ENCODE measurements at places on chromosomes 13 and 19.

- DNase-seq = no peak
Observed at GRCh38 chr19:35478794-35479677, 11.2 kb downstream of the KRTDAP start.

GRCh38 chr19:5681391-5682106 lies 722 bp downstream of the HSD11B1L start:
- no peak for DNase-seq

DNA sequence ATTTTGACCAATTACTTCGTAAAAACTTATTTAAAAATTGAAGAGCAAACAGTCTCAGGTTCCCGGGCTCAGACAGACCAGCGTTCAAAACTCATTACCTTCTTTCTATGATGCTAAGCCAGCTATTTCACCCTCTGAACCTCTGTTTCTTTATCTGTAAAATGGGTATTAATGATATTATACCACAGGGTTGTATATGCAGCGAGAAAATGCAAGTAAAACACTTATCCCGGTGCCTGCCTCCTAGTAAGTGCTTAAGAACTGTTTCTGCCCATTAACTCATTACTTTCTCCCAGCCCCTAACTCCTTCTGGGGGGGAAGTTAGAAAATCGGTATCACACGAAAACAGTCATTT lies 410 bp upstream of the PAK4 start:
- DNase-seq = no peak

GRCh38 chr13:99859178-99860177 lies 112.1 kb downstream of the ZIC5 start:
- no peak for DNase-seq

DNA sequence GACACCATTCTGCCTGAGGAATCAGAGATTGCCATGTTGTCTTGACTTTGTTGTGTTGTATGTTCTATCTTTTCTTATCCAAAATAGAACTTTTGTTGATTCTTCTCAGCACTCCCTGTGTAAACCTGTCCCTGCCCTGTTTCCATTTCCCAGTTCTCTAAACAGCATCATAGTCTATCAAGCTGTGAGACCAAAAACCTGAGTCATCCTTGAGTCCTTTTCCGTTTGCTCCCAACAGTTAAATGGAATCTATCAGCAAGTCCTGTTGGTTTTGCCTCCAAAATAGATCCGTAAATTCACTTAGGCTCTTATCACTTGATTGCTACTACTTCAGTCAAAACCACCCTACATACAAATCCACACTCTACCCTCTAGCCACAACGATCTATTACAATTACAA lies 667.1 kb downstream of the PCDH9 start:
- DNase-seq = no peak

- no peak for DNase-seq
Observed at GRCh38 chr19:12759686-12760085, 8.1 kb downstream of the BEST2 start.

DNA sequence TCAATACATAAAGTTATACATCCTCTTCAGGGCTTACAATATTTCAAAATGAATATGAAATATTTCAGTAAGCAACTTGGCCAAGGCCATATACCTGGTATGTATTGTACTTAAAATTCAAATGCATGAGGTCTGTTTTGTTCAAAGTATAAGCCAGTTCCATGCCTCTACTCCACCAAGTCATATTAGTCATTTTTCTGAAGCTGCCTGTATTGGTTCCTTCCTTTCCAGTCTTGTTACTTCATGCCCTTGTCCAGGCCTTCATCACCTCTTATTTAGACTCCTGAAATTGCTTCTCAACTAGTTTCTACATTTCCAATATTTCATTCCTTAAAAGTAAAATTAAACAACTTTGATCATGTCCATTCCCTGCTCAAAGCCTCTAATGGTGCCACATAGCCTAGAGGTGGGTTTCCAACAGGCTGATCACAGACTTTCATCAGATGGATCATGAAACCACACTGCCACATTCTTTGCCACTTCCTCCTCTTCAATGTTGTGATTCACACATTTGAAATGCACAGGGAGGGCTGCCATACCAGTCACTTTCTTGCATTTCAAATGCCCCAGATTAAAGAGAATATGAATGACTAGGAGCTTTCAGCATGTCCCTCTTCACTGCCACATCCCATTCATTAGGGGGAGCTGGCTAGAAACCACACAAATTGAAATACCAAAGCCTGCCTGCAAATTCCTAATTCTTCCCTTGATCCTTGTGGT lies 424.1 kb upstream of the DACH1 start:
- no peak for DNase-seq

DNA sequence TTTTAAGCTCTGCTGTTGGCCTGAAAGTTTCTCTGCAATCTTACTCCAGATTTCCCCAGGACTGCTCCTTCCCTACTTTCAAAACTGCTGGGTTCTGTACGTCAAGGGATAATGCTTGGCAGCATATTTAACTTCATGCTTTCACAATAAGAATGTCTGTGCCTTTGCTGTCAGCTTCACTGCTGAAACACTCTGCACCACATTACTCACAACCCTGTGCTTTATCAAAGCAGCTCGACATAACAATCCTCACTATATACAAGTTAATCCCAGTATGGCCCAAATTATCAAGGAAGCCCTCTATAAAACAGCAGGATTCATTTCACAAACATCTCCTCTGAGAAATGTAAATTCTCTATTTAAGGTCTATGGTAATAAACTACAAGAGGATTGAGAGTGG lies 17.5 kb downstream of the LATS2 start:
- DNase-seq = no peak

DNA sequence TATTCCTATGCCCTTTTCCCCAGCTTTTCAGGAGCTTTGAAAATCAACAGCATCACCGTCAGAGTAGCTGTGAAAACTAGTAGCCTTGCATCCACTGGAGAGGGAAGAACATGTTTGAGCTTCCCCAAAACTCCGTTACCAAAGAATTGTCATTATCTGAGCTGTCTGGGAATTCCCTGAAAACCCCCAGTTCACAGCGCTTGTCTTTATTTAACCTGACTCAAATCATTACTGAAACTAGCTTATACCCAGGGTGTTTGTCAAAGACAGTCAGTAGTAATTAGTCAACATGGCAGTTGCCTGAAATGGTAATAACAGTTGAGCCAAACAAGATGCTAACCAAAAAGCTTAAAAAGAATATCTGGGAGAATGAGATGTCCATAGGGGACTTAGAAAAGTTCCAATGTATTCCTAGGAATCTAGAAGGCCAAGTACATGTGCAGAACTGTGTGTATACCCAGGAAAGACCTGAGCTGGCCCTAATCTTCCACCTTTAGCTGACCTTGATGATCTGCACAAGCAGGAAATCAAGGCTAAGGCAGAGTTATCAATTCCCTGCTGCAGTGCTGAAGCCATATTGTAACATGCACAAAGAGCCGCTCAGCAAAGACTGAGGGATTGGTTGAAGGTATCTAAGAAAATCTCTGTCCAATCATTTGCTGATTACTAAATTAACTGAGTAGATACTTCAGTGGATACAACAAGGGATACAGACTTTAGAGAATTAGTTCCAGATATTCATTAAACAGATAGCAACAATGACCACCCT lies 130.8 kb downstream of the KL start:
- no peak for DNase-seq

- peak; percentile 7 for DNase-seq
Observed at GRCh38 chr13:42478531-42479156, 95.3 kb upstream of the TNFSF11 start.

GRCh38 chr19:47379381-47379938 lies 30.3 kb downstream of the DHX34 start:
- DNase-seq = peak; percentile 82

DNA sequence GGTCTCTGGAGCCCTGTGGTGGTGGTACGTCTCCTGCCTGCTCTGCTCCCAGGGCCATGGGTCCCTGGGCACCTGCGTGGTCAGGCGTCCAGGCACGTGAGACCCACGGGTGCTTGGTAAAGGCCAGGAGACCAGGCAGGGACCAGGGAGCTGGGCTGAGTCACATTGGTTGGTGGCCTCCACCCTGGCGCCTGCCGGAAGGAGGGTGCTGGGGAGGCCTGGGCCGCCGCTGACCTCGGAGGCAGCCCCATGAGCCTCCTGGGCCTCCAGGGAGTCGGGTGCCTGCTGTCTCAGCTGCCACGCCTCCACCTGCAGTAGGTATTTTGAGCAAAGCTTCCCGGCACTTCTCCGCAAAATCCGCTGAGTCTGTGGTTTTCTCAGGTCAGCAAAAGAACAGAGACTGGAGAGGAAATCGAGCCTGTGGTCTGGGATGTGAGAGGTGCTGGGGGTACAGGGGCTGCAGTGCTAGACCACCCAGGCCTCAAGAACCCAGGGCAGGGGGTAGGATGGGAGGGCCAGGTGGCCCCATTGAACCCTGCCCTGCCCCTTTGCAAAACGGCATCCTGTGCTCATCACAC lies 3.6 kb upstream of the PLK5 start:
- DNase-seq = no peak

DNA sequence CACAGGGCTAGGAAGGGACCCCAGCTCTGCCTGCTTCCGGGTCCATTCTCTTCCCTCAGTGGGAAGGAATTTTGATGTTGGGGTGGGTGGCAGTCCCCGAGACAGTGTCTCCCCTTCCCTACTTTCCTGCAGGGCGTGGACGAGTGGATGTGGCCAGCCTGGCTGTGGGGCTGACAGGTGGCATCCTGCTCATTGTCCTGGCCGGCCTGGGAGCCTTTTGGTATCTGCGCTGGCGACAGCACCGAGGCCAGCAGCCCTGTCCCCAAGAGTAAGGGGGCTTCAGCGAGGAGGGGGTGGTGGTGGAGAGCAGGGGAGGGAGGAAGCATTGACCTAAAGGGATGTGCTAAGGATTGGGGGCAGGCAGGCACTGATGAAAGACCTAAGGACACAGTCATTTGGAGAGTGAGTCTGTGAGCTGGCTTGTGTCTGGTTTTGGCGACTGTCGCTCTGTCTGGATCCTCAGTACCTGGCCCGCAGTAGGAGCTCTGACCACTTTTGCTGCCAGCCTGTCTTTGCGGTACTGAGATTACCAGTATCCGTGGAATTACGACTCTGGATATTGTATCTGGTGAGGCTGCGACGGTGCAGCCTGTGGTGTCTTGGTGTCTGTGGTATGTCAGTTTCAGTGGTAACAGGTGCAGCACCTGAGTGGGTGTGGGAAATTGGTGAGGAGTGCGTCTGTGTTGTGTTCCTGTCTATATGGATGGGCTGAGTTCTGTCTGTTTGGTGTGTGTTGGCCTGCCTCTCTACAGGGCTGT lies 2.4 kb upstream of the PRR12 start:
- no peak for DNase-seq

DNA sequence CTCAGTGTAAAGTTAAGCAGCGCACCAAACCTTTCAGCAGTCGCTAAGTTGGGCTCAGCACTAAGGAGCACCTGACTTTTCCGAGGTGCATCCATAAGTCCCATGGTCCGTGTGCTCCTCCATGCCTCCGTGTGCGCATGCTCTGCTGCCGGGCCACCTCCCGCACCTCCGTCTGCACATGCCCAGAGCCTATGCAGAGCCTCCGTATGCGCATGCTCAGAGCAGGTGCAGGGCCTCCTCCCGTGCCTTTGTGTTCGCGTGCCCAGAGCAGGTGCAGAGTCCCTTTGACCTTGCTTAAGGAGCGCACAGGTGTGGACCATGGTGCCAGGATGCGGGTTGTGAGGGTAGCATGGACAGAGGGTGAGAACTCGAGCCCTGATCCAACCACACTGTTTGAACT lies 46.0 kb downstream of the ATP11A start:
- DNase-seq = no peak

GRCh38 chr13:60584976-60585375 lies 188.0 kb downstream of the TDRD3 start:
- no peak for DNase-seq

DNA sequence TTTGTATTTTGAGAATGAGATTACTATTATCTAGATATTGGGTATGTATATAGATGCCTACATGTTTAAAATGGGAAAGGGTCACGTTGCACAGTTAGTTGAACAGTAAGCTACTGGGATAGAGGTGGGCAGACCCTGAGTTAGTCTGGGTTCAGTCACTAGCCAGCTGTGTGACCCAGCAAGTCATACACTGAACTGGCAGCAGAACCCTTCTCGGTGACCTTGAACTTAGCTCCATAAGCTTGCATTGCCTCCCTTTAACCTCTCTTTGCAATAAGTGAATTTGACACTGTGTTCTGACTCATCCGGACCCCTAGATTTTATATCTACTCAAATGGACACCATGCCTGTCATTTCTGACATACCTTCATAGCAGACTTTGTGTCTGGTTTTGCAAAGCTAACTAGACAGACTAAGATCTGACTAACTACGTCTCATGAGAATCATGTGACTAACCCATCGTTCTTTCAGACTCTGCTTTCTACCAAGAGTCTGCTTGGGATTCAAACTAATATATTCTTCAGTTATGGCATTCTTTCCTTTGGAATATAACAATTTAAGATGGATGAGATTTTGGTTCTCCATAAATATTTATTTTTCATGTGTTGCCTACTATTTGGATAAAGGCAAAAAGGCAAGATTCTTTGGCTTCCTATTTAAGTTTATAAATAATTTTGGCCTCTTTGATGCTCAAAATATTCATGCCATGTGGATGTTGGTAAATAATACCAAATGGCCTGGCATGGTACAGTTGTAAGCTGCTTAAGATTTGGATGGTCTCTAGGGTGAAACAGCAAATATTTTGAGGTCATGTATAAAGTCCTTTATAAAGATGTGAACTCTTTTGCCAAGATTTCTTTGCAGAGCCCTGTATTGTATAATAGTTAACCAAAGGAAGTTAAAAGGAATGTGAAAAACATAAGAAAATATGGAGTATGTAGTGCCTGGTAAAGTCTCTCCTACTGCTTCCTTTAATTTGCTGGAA lies 159.3 kb downstream of the ITGBL1 start:
- no peak for DNase-seq

- no peak for DNase-seq
Observed at GRCh38 chr13:108220041-108220440, 1.8 kb downstream of the ABHD13 start.

- peak; percentile 42 for DNase-seq
Observed at GRCh38 chr19:13920940-13921747, 15.1 kb downstream of the CC2D1A start.

GRCh38 chr19:30795727-30796126 lies 423.5 kb downstream of the ZNF536 start:
- DNase-seq = no peak

DNA sequence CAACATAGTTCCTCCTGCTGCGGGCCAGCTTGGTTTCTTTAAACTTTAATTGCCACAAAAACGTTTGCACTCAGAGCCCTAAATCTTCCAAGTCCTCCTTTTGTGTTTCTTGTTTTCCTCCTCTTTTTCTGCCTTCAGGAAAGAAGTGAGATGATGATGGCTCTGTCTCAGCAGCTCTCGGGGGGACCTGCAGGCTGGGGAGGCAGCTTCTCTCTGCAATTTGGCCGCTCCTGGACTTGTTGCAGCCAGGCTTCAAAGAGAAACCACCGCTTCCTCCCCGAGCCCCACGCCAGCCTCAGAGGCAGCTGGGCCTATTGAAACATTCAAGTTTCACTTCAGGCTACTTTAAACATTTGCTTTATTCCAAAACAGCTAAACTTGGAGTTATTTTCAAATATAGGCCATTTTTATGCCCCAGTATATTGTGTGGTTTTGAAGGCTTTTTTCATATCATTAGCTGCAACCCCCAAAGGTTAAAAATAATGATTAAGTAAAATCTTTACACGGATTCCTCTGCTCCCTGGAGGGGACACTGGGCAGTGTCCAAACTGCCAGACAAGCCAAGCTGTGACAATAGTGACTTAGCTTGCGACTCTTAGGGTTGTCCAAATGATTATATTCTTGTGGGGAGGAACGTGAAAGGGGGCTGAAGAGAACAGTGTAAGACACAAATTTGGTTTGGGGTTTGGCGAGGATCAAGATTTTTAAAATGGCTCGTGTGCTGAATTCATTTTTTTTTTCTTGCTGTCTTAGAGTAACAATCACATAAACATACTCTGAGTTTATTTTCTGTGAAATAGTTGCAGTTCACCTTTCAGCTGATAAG lies 330.8 kb downstream of the DLEU7 start:
- no peak for DNase-seq

- DNase-seq = no peak
Observed at GRCh38 chr13:95623141-95623540, 21.4 kb downstream of the DZIP1 start.

Data from NCI-H1694 (cell line).